Substantia nigra (tissue), 51 donors: ENCODE measurements at places on chromosomes 5 and 9.

DNA sequence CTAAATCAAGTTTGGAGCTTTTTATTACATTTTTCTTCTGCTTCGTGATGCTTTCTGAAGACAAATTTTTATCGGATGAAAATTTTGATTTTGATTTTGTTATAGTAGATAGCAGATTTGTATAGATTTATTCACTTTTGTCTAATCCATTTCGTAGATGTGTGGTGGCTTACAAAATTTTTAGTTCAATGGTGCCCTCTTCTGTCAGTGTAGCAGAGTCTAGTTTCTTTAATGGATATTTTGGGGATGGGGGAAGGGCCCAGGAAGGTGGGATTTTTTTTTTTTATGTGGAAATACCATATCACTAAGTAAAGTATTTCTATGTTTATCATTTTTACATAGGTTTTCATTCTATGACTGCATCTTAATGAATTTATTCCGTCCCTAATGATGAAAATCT, 259.9 kb upstream of the TARS1 start:
- no peak for DNase-seq

GRCh38 chr9:136289651-136290507, 14.0 kb downstream of the CCDC187 start:
- DNase-seq = no peak

DNA sequence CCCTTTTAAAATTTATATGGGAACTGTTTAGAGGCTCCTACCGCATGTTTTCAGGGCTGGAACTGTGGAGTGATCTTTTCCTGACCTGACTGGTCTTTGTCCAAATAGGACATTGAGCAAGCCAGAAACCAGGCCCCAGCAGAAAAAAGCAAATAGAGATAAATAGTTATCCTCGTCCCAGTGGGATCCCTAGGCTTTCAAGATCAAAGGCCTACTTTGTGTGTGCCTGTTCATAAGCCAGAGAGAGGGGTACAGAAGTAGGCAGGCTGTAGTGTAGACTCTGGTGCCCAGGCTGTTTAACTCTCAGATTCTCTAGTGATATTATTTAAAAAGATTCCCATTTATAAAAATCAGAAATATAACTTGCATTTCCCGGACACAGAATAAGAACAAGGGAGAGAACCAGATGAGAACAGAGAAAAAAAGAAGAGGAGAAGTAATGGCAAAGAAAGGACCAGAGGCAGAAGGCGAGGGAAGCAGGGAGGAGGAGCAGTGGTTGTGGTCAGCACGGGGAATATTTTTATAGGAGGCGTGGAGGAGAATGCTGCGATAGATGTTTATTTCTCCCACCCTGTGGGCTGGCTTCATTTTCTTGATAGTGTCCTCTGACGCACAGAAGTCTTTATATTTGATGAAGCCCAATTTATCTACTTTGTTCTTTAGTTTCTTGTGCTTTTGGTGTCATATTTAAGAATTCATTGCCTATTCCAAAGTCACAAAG, 101.2 kb downstream of the AOPEP start:
- DNase-seq = no peak

DNA sequence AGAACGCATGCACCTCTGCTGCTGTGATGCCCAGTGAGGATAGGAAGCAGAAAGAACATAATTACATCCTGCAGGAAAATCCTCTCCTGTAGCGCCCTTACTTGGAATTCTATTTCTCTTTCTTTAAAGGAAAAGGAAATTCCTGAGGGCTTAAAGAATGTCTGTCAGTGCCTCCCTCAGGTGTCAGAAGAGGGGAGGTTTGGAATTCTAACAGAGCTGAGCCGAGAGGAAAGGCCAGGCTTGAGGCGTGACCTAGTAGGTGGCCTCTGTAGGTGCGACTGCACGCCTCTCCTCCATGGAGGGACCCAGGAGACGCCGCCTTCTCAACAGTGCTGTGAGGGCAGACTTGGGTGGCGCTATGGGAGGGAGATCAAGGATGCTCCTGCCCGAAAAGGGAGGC, 55.9 kb upstream of the ERCC6L2 start:
- DNase-seq = no peak

DNA sequence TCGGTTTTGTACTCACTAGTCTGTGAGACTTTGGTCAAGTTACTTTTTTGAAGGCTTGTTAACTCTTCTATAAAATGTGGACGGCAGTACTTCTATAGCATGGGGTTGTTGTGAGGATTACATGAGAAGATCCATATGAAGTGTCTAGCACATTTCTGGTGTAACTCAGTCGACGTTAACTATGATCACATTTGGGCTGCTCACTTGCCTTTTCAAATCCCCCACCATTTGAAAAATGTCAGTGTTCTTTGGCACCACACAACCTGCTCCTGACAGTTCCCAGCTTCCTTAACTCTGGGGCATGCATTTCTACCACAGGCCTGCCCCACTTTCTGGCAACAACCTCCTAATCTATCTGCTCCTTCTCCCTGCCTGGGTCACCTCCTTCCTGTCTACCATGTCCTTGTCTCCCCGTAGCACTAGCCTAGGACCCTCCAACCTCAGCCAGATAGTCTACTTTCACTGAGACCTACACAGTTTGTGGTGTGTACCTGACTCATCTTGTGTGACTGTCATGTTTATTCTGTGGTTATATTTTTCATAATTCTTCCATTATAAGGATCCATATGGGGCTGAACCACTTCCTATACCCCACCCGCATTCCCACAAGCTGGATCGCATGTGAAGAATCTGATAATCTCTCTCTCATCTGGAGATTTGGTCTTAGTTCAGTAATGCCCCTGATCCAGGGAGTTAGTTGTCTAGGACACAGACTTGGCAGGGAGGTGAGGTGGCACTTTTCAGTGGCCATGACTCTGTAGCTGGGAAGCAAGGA, 30.2 kb upstream of the BASP1 start:
- no peak for DNase-seq

DNA sequence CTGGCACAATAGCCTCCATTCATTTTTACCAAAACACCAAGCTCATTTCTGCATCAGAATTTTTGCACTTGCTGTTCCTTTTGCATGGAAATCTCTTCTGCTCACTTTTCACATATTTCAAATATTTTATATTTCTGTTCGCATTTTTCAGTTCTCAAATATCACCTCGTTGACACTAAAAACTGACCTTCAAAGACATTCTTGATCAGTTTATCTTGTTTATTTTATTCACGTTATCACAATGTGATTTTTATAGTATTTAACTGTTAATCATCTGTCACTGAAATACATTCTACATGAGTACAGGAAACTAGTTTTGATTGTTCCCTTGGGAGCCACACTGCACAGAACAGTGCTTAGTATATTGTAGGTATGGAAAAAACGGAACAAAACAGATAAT, 29.6 kb downstream of the CDH10 start:
- no peak for DNase-seq

DNA sequence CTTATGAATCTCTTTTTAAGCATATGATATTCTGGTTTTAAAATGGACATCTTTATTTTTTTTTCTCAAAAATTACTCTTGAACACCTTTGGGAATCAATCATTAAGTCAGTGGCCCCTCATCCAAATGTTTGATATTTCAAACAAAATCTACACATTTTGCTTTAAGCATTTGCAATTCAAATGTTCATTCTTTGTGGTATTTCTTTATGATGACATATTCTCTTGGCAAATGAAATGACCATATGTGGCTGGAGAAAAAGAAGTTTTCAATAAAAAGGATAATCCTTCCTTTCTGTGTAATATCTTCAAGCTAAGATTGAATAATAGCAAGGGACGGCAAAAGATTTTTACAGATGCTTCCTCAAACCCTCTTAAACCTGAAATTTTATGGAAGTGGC, 420.8 kb downstream of the MTRR start:
- DNase-seq = no peak
